ENCODE measurements at places on chromosomes 1 and 21.

GRCh38 chr21:37281993-37282392 is 14.9 kb upstream of the VPS26C start:
- peak; percentile 45 for DNase-seq

DNA sequence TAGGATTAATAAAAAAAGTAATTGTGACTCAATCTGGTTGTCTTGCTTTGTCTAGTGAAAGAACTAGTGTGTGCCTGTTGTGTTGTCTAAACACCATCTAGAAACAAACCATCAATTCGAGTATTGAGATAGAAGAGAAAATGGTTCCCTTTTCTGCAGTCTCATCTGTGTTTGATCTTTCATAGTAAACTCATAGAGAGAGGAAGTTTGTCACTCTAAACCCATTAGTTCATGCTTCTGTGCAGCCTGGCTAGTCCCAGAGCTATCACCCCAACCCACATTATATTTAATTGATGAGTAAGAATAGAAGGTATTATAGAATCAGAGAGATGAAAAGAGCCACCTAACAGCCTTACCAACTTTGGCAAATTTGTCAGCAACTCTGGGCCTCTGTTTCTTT is 99.5 kb downstream of the TGFB2 start:
- DNase-seq: no peak

DNA sequence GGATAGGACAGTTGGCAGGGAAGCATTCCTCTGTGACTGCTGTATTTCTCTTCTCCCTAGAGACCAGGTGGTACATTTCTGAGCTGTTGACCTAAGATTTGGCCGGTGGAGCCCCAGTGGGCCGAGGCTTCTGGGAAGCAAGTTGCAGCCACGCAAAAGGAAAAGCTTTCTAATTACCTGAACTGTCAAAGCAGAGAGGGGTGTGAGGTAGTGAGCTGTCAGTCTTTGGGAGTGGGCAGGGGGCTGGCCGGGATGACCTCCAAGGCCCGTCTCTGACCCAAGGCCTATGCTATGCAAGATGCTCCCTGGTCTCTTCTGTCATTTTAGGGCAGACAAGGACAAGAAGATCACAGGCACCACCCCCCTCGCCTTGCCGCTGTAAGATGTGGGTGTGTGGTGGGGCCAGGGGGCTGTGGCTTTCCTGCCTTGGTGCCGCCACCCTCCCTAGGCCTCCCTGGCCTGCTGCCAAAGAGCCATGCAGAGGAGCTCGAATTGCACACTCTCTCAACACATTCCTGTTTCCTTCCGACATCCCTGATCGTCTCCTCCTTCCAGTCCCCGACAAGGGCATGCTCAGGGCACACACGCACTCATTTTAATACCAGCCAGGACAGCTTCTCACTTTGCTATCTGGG is 7.7 kb downstream of the PADI1 start:
- no peak for DNase-seq

DNA sequence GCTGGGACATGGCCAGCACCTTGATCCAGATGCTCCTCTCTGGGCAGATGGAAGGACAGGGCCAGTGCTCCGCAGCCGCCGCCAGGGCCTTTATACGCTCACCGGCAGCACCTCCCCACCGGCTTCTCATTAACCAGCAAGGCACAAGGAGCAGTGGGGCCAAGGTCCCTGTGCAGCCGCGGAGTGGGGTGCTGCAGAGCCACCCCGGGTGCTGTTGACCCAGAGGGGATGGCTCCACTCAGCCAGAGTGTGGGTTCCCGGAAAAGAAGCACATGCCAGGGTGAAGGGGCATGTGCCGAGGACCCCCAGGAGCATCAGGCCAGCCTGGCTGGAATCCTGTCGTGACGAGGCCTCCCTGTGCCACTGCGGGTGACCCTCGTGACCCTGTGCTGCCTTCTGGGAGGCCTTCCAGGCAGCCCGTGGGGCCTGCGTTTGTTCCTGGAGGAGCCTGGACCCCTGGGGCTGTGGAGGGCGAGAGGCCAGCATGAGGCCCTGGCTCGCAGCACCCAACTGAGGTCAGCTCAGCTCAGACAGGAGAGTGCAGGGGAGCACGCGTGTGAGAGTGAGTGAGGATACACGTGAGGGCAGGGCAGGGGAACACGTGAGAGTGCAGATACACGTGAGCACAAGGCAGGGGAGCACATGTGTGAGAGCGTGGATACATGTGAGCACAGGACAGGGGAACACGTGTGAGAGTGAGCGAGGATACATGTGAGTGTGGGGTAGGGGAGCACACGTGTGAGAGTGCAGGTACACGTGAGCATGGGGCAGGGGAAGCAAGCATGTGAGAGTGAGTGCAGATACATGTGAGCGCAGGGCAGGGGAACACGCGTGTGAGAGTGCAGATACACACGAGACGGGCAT is at the start of gene FTCD:
Gene FTCD (minus strand): TSS at position 66 of the 864 bp plus-strand sequence. CDS start 56 bp downstream, at position 10.
- no peak for DNase-seq

GRCh38 chr1:19484798-19485361 is 459 bp downstream of the CAPZB start:
- DNase-seq: no peak

All from NCI-H774 (cell line).